ENCODE measurements at places on chromosomes 3 and 15.

DNA sequence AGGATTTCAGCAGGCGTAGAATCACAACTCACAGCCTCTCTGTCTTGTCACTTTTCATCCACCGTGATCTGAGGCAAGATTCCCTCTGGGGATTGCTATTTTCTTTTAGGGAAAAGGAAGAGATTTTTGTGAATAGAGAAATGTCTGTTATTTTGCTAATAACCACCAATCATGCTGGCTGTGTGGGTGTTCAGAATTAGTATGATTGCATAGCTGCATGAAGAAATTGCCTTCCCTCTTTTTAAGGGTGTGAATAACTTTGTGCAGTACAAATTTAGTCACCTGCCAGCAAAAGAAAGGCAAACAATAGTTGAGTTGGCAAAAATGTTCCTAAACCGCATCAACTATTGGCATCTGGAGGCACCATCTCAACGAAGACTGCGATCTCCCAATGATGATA lies 60.8 kb downstream of the KAT2B start:
- DNase-seq = no peak

DNA sequence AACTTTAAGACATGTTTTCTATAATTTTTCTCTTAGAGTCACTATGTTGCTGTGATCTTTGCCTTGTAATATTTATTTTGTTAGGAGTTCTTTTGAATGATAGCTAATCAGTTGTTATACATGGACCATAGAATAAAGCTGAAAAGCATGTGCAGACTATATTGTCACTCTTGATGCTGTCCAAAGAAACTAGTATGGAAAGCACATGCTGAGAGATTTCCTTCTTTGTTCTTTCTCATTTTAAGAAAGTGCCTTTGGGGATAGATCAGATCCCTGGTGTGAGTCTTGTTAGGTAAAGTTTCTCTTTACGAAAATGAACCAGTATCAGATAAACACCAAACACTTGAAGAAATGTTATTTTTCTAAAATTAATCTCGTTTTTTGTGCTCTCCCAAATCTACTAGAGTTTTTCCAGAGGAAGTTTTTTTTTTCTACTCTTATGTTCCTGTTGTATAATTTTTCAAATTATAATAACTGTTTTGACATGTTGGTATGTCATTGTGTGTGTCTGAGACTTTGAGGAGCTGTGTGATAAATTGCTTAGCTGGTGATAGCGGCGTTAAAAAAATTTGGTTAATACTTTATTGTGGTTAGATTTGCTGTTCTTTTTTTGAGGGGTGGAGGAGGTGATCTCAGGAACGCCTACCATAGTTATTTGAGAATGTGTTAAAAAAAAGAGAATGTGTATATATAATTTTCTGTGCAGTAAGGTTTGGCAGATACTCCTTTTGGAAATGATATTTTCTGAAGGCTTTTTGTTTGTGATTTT lies 2.2 kb downstream of the PIAS1 start:
- no peak for DNase-seq

DNA sequence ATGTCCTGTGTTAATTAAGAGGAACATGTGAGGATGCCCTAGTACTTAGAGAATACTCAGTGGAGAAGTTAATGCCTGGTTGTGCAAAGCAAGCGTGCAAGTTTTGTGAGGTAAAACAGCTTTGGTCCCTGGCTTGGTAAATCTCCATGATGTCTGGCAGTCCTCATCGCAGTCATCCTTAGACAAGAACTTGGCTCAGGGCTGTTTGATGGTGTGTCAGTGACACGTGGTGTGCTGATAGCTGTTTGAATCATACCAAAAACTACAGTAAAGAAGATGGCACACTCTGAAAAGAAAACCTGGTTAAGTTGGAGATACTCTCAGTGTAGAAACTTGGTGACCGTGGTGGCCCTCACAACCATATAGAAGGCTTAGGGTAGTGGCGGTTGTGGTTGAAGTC lies 361.7 kb downstream of the FEZF2 start:
- DNase-seq = no peak

- DNase-seq = no peak
Measured at GRCh38 chr3:177279118-177279815, 82.0 kb upstream of the TBL1XR1 start.

- DNase-seq = no peak
Measured at GRCh38 chr15:64566102-64566501, 105.7 kb downstream of the ZNF609 start.

- no peak for DNase-seq
Measured at GRCh38 chr3:73351423-73352071, 273.2 kb downstream of the PDZRN3 start.
